Activated T-cell treated with anti-CD3 and anti-CD28 coated beads, Interleukin-2, amount 50 U/mL, for 4 hours (primary cell): ENCODE measurements at places on chromosomes 11 and 22. TPM values are rescaled to one million over a fixed set of nuclear protein-coding genes. Genes with fewer than 3 reads are reported as not detected.

GRCh38 chr11:30143098-30143705 is 87.6 kb upstream of the FSHB start:
- DNase-seq: no peak

- DNase-seq: no peak
These were observed 804.3 kb downstream of the OPCML start for GRCh38 chr11:132728026-132728425.

GRCh38 chr22:20271114-20271994 is 3.2 kb upstream of the RTN4R start:
- DNase-seq: no peak

GRCh38 chr11:11416502-11416901 is 63.5 kb upstream of the CSNK2A3 start:
- DNase-seq: no peak

- no peak for DNase-seq
These were observed 34.3 kb downstream of the RCOR2 start for GRCh38 chr11:63882555-63883242.

DNA sequence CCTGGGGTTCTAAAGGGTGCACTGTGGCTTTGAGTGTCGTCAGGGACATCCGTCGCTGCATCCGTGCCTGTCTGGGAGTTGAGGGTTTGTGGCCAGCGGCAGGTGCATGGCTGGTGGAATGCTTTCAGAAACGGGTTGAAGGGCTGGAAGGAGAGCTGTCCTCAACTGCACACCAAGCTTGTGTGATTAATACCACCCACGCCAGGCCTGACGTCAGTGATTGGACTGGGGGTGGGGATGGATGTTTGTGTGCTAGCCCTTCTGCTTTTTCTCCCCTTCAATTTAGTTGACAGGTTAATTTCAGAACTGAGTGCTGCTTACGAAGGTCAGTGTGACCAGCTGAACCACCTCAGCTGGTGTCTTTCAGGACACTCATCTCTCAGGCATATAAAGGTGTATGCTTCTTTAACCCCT is 3.2 kb upstream of the GAB2 start:
- peak; percentile 27 for DNase-seq

DNA sequence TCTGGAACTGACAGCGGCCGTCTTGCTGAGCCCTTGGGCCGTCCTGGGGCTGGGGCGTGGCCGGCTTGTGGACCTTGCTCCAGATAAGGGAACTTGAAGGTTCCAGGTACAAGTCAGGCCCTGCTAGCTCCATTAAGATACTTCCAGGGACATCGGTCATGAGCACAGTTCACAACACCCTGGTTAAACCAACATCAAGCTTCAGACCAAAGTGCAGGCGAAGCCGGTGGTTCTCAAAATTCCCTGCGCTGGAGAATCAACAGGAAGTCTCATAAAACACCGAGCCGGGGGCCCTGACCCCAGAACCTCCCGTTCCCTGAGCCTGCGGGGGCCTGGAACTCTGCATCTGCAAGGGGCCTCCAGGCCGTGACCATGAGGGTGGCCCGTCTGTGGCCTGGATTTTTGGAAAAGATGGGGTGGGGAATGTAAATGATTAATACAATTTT is 1043.8 kb downstream of the BRD1 start:
- DNase-seq: no peak

GRCh38 chr22:45683248-45683647 is 11.6 kb downstream of the ATXN10 start:
- no peak for DNase-seq

DNA sequence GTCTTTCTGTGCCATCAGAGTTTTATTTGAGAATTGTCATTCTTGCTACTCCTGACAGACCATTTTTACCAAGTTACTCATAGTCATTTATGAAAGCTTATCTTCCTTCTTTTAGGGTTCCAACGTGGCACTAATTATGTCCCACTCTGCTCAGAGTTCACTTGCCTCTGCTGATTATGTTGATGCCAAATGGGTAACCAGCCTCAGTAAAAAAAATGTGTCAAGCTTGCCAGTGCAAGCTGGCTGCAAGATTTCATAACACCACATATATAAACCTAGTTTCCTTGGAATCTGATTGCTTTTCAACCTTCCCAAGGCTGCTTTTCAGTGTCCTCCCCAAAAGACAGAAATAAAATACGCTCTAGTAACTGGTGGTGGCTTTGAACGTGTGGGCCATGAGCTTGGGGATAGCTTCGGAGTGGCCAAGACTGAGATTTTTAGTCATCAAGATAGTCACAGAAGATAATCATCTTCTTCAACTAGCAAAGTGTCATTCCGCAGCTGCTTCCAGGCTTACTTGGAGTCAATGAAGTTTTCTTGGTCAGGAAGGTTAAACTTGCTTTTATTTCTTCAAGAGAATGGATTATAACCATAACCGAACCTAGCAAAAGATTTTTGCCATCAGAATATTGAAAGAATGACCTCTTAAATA is 29.5 kb upstream of the APOA1 start:
- no peak for DNase-seq

GRCh38 chr11:7941608-7942007 is at the start of gene OR10A3:
TSS of gene OR10A3 (minus strand) at chr11:7941708. CDS start at chr11:7939520, 2,188 bp downstream.
- DNase-seq: no peak

- no peak for DNase-seq
These were observed 471 bp upstream of the CEP126 start for GRCh38 chr11:101914341-101914737.

GRCh38 chr11:69647390-69647748 is 6.4 kb downstream of the CCND1 start:
- DNase-seq: no peak

DNA sequence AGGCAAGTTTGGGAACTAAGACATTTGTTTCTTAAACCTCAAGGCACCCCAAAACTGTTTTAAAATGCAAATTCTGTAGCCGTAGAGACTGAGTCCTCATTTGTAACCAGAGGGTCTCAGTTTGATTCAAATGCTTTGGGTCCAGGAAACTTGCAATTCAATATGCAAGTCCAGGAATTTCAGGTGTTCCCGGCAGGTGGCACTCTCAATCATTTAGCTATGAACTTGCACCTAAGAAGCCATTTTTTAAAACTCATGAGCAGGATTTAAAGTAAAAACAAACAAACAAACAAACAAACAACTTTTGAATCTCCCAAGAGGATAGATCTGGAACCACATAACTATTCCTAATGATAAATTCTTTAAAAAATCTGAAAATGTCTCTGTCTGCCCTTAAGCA is 8.7 kb upstream of the ABTB2 start:
- no peak for DNase-seq

DNA sequence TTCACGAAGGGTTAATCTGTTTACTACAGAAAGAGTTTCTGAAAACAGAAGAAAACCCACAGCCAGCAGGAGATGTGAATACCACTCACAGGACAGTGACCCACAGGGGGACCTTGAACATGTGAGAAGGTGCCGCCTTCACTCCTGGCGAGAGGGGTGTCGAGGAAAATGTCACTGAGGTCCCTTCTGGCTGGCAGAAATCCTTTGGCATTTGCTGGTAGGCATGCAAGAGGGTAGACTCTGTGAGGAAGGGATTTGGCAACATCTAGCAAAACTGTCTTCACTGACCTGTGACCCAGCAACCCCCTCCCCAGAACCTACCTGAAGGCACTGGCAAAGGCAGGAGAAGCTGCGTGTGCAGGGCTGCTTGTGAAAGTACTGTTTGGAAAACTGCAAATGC is 8.6 kb downstream of the KCNQ1 start:
- no peak for DNase-seq

GRCh38 chr22:26592421-26592891 is 2.5 kb upstream of the TPST2 start:
- DNase-seq: no peak

DNA sequence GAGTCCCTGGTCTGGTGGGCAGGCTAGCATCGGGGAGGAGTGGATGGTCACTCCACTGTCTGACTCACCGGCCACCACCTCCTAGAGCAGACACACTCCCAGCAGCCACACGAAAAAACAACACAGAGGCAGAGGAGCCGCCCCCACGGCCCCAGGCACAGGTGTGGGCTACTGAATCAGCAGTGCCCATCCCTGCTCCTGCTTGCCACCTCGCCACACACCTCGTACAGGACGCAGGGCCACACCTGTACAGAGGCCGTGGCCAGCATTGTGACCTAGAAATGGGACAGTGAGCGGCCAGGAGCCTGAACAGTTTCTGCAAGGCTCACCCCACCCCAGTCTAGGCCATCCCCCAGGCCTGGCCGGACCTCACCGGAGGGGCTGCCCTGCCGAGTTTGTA is 14.0 kb downstream of the TRIM29 start:
- DNase-seq: no peak

Gene MS4A12
- not detected for total RNA-seq

Gene TRIM49
- not detected for total RNA-seq

Gene ACR
- total RNA-seq: not detected

Gene SLC22A6
- total RNA-seq: not detected

Gene ETS1
- 258 TPM for total RNA-seq

Gene MS4A4A
- total RNA-seq: not detected

Gene CD3D
- total RNA-seq: 451 TPM

Gene PKNOX2
- total RNA-seq: not detected

Gene TYR
- not detected for total RNA-seq
